ENCODE measurements at places on chromosomes 1 and 21.

- no peak for DNase-seq
Measured at GRCh38 chr1:174726167-174726879, 273.4 kb upstream of the CACYBP start.

DNA sequence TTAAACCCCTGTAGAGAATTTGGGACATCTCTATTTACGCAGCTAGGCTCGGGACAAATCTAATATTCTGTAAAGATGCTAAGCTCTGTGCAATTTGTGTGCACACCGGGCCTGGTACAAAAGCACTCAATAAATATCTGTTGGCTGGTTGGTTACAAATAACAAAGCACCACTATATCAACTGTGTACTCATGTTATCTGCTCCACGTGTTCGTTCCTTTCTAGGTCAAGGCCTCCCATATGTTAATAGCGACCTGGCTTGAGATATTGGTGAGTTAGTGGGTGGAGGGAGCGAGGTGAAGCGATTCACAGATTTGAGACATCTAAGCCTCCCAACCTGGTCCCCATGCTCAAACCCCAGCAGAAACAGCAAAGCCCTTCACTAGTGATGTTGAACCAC lies 47.1 kb upstream of the KAZN start:
- no peak for DNase-seq

DNA sequence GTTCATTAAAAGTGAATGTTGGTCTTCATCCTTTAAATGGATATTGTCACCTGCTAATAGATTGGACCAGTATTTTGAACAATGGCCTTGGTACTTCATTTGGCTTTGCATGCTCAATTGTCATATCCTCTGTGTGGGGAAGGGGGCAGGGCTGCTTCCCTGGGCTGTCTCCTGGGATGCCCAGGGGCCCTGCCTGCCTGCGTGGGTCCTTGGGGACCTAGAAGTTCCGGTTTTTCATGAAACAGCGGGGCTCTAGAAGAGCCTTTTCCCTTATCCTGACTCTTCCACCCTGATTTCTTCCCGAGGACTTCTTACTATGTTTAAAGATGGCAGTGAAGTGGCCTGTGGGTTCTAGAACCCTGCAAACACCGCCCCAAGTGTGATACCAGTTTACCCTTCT lies 97.5 kb downstream of the DISC1 start:
- DNase-seq, result no peak

GRCh38 chr21:43645136-43645891 lies 14.0 kb downstream of the HSF2BP start:
- no peak for DNase-seq

GRCh38 chr1:5142389-5142788 lies 488.0 kb downstream of the AJAP1 start:
- no peak for DNase-seq

DNA sequence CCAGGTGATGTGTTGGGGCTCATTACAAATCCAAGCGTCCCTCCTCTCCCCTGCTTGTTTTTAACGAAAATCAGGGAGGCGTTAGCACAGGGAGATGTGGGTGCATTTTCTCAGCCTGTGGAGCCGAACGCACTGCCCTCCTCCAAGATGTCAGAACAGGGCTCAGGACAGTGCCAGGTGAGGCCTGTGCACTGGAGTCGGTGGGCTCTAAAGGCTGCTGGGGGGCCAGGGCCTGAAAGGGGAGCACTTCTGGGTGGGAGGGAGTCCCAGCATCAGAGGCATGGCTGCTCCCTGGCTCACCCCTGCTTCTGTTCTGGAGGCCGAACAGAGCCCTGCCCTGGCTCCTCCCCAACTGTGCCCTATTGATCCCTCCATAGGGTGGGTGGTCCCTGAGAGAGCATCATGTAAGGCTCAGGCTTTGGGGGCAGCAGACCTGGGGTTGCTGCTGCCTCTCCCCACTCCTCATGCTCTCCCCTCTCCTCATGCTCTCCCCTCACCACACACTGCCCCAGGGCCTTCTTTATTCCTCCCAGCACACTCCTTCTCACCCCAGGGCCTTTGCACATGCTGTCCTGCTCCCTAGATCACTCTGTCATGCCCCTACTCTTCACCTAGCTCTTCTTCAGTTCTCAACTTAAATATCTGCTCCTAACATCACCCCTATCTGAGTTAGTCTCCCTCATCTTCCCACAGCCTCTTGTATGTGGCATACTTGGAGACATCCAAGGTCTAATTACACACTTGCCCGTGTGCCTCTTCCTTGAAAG lies 725.2 kb downstream of the PTPRU start:
- no peak for DNase-seq

DNA sequence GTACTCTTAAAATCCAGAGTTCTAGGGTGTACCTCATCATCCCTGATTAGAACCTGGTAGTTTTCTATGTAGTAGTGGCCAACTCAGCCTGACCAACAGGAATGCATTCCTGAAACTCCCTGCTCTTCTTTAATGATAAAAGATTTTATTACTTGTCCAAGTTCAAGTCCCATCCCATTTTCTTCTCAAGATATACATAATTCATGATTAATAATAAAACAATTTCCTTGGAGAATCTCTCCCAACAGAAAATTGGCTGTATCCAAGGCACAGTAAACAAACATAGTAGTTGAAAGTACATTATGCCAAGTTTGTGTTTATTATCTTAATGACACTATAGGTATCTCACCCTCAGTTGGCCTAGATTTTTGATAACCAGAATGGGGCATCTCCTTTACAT lies 714.1 kb upstream of the ADAMTS5 start:
- DNase-seq, result no peak

GRCh38 chr21:32099812-32100416 lies 178.9 kb downstream of the MIS18A start:
- DNase-seq, result no peak

DNA sequence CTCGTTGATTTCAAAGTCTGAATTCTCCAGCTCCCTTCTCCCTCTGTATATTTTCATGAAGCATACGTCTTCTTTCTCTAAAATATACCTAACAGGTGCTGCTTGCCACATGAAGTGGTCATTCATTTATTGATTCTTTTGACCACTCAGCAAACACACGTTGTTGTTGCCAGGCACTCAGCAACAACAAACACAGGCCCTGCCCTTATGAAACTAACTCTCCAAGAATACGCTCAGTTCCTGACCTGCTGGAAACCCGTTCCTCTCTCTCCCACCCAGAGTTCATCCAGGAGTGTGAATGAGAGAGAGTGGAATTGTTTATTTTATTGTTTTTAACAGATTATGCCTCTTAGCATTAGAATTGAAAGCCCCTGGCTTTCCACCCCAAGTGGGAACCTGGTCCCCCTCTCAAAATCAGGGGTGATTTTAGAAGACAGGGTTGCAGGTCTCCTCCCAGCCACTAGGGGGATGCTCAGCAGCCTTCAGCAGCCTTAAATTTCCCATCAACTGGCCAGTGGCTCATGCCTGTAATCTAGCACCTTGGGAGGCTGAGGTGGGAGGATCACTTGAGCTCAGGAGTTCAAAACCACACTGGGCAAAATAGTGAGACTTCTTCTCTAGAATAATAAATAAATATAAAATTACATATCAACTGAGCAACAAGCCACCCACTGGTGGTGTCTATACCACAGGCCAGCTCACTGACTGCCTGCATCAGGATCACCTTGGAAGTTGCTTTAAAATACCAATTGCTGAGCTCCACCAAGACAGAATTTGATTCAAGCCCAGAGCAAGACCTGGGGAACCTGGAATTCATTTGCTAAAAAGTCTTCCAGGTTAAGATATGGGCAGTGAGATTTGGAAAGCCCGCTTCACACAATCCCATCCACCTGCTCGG lies 181.0 kb upstream of the KLHDC7A start:
- DNase-seq, result no peak

DNA sequence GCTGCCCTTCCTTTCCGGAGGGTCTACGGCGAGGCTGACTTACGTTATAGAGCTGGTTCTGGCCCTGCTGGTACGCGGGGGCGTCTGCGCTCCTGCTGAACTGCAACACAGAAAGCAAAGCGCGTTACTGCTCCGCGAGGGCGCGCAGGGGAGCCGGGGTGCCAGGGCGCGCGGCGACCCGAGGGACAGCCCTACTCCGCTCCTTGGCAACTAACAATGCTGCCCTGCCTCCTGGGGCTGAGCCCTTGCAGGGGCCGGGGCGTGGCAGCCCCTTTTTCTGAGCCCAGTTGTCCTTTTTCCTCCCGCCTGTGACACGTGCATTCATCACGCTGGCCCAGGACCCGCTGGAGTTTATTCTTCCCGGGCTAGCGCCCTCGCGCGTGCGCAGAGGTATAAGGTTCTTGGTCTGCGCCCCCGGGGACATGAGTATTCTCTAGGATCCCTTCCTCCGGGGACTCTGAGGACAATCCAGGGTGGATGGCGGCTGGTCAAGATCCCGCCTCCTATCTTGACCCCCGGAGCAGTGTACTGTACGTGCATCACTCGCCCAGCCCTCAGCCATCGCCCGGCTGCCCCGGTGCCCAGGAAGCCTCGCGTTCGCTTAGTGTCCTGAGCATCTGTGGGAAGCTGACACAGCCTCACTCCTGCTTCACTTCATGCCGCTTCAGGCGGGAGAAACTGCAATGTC lies 78.9 kb downstream of the CD247 start:
- peak; percentile 30 for DNase-seq

DNA sequence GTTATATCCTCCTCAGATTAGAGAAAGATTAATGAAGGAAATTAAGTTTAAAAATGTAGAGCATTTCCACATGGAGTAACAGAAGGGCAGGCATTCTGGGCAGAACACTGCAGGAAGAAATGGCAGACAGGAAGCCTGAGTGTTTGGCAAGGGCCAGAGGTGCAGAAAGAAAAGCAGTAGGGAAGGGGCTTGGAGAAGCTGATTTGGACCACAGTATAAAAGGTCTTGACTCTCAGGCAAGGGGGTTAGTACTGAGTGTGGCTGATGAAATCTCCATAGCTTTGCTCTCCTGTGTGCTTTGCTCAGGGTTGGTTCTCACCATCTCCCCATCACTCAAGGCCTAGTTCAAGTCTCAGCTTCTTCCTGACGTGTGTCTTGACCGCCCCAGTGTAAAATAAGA lies 80.2 kb downstream of the SLC45A1 start:
- DNase-seq, result no peak

DNA sequence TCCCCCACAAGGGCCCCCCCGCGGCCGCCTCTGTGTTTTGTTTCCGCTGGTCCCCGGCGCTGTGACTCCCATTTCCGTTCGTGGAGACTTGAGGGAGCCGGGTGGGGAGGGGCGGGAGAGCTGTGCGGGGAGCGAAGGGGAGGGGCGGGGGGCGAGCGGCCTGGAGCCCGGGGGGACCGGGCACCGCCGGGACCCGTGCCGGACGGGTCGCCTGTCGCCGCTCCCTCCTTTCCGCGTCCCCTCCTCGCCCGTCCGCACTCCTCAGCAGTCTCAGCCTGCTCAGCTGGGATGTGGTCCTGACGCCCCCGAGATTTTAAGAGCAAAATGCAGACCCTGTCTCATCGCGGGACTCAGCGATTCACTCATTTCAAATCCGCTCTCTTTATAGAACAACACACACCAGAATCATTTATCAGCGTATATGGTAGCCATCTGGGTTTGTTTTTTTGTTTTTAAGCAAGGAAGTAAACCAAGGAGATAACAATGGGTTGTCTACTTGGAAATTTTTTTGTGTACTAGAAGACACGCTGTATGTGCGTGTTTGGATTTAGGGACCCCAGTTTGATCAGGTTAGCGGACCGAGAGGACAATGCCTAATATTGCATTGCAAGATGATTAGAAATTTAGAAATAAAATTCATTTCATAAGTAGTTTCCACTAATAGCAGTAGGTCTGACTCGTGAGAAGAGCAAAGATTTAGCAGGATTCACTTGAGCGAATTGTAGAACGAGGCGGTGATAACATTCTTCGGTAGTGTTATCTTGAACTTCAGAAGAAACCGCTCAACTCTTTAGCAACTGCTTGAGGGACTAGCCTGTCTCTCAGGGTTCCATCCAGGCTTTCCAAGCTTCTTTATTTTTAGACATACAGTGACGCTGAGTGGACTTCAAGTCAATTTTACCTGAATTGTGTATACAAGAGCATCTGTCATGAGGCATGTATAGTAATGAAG lies 1.1 kb downstream of the GABPA start:
- DNase-seq, result no peak

DNA sequence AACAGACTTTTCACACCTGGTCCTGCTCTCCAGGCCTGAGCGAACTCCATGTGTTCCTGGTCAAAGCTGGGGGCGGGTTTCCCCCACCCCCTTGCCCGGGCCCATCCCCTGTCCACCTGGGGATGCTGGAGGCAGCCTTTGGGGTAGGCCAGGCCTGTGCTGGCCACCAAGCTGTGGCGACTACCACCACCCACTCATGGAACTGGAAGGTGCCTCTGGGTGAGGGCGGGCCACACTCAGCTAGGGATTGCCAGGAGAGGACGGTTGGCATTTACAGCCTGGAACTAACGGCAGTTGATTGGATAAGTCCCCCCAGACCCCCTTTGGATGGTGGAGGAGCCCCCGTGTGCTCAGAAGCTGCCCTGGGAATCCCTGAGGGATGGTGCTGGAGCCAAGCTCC lies 7.9 kb downstream of the S100B start:
- no peak for DNase-seq

GRCh38 chr1:160607672-160608032 lies 28.4 kb upstream of the CD84 start:
- DNase-seq, result no peak

DNA sequence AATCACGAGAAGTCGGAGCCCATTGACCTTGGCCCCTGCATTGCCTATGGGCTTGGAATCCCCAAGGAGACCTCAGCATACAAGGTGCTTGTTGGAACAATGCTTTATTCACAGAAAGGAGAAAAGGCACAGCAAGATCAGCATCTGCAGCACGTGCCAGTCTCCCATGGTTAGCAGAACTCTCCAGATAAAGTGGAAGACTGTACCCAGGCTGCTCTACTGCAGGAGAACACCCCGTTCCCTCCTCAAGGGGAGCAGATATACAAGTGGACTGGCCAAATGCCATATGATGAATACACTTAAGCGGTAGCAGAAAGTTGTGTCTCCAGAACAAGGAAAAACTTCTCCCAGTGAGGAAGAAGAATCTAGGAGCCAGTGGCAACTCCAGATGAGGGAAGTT lies 53.5 kb downstream of the ST6GALNAC3 start:
- no peak for DNase-seq

GRCh38 chr1:204377800-204378668 lies 18.3 kb upstream of the PLEKHA6 start:
- peak; percentile 44 for DNase-seq

- DNase-seq, result no peak
Measured at GRCh38 chr1:182709225-182709764, 24.9 kb upstream of the RGS8 start.
